ENCODE measurements at places on chromosomes 12 and 14. TPM values are rescaled to one million over a fixed set of nuclear protein-coding genes. Genes with fewer than 3 reads are reported as not detected.

Gene AGAP2
- 0.38 TPM for polyA plus RNA-seq

Gene MTERF2
- 11.0 TPM for polyA plus RNA-seq

Gene LRRC9
- 3.1 TPM for polyA plus RNA-seq

Gene PIP4P1
- 20.9 TPM for polyA plus RNA-seq

Gene DPY19L2
- 4.3 TPM for polyA plus RNA-seq

Gene ETV6
- polyA plus RNA-seq = 6.1 TPM

Gene CMKLR1
- 0.71 TPM for polyA plus RNA-seq

Gene SELPLG
- 0.16 TPM for polyA plus RNA-seq

Gene PPM1H
- polyA plus RNA-seq = 11.4 TPM

Gene SPX
- polyA plus RNA-seq = 1.3 TPM

Gene GUCY2C
- 2.1 TPM for polyA plus RNA-seq

Gene MIA2
- polyA plus RNA-seq = 8.6 TPM

Gene EPYC
- not detected for polyA plus RNA-seq

Gene NAV3
- 4.0 TPM for polyA plus RNA-seq

Gene NUBPL
- polyA plus RNA-seq = 6.0 TPM

Gene FAM186B
- 0.21 TPM for polyA plus RNA-seq

Gene DBX2
- polyA plus RNA-seq = 0.19 TPM

Gene FAM181A
- not detected for polyA plus RNA-seq

Gene DIO2
- polyA plus RNA-seq = 0.05 TPM

Gene RNASE3
- polyA plus RNA-seq = not detected

Gene GDF3
- polyA plus RNA-seq = 32.0 TPM

Gene CRIP1
- polyA plus RNA-seq = 13.2 TPM

Gene SLC17A8
- polyA plus RNA-seq = 0.05 TPM

Gene LALBA
- not detected for polyA plus RNA-seq

Gene SOAT2
- not detected for polyA plus RNA-seq

Gene ASPG
- polyA plus RNA-seq = 1.1 TPM

Gene POC1B
- polyA plus RNA-seq = 9.0 TPM

Gene GPRC5D
- not detected for polyA plus RNA-seq

Gene TESPA1
- 0.34 TPM for polyA plus RNA-seq

Gene PLEKHD1
- polyA plus RNA-seq = 0.19 TPM

Gene IFNG-AS1
- not detected for polyA plus RNA-seq

Gene GARIN6
- not detected for polyA plus RNA-seq

Gene CABP1
- 5.1 TPM for polyA plus RNA-seq

Gene WNT1
- not detected for polyA plus RNA-seq

Gene GLT8D2
- polyA plus RNA-seq = 3.2 TPM

Gene MGST1
- polyA plus RNA-seq = 1,275 TPM

Gene RPS6KA5
- 2.1 TPM for polyA plus RNA-seq

Gene SLC15A4
- polyA plus RNA-seq = 6.7 TPM

Gene FBLN5
- 4.3 TPM for polyA plus RNA-seq

Gene ESR2
- 0.35 TPM for polyA plus RNA-seq

Gene NELL2
- polyA plus RNA-seq = 23.3 TPM

Gene GALNT4
- 1.1 TPM for polyA plus RNA-seq

All from GM23338 (cell line).